Stimulated activated naive CD8-positive, alpha-beta T cell treated with anti-CD3 and anti-CD28 coated beads, Interleukin-15, Interleukin-2, amounts not matched to agents 100 U/mL and 50 U/mL, for 24 hours (primary cell): ENCODE measurements at places on chromosomes 6 and 20.

GRCh38 chr20:59299945-59300332 is 472 bp upstream of the EDN3 start:
- DNase-seq: no peak

DNA sequence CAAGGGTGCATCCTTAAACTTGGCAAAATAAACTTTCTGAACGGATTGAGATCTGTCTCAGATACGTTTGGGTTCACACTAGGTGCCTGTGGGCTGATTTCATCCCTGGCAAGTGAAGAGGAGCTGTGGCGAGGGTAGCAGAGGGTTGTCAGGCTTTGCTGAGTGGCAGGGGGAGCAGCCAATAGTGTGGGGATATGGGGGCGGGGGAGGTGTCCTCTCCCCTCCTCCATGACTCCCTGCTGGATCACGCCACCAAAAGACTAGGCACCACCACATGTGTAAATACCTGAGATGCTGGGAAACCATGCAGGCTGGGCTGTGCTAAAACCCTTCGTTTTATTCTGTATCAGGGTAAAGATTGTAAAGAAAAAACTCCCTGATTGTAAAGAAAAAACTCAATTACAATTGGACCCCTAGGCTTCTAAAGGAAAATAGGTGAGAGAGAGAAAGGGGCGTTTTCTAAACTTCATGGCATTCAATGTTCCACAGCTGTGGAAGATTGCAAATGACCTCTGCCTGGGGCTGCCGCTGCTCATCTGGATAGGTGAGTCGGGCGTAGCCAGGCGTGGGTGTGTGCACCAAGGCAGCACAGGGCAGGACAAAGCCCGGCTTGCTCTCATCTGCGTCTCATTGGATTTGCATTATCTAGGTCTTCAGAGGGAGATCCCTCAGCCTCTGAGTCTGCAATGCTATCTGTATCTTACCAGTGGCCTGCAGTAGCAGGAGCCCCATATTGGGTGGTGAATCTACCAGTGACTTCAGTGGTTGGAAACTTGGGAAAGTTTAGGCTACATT is 26.9 kb upstream of the ADTRP start:
- no peak for DNase-seq

- DNase-seq: no peak
These were observed 28.8 kb downstream of the TLDC2 start for GRCh38 chr20:36904690-36905089.

GRCh38 chr6:154891901-154892300 is 103.2 kb upstream of the TIAM2 start:
- no peak for DNase-seq

- no peak for DNase-seq
These were observed 12.1 kb upstream of the REV3L start for GRCh38 chr6:111494951-111495635.

- no peak for DNase-seq
These were observed 48.4 kb upstream of the SNAP25 start for GRCh38 chr20:10170261-10170660.

DNA sequence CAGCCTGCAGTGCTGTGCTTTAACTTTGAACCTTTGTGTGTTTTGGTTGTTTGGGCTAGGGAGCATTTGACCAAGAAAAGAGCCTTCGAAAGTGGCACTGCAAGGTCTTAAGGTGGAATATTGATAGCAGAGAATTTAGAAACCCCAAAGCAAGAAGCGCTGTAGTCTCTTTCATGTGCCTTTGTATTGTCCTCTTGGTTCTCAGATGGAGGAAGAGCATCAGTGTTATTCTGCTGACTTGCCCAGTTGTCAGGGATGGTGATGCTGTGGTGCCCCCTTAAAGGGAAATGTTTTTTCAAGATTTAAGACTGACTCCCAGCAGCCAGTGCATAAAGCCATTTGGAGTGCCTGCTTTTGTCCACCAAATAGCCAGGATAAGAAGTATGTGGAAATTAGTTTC is 102.7 kb upstream of the INSM1 start:
- DNase-seq: no peak

- no peak for DNase-seq
These were observed 28.3 kb upstream of the CARMIL1 start for GRCh38 chr6:25250878-25251277.

DNA sequence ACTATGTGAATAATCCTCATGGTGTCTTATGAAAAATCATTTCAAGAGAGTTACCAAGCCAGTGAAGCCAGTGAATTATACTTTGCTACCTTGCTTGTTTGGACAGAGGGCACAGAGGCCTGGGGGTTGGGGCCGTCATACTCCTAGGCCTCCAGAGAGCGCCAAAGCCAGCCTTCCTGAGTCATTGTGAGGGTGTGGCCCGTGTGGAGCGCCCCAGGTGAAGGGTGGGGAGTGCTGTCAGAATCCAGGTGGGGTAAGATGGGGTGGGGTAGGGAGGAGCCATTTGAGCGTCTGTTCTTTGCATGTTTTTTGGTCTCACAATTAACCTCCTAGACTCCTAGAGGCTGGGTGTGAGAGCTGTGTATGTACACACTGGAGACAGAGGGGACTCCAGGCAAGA is 71.1 kb downstream of the PERP start:
- no peak for DNase-seq

DNA sequence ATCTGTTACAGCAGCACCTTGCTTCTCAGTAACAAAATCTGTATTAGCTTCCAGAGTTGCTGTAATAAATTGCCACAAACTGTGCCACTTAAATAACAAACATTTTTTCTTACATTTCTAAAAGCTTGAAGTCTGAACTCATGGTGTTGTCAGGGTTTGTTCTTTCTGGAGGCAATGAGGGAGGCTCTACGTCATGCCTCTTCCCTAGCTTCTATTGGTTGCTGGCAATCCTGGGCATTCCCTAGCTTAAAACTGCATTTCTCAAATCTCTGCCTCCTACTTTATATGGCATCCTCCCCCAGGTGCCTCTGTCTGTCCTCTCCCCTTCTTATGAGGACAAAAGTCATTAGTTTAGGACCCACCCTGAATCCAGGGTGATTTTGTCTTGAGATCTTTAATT is 41.6 kb upstream of the TMEM244 start:
- DNase-seq: no peak

DNA sequence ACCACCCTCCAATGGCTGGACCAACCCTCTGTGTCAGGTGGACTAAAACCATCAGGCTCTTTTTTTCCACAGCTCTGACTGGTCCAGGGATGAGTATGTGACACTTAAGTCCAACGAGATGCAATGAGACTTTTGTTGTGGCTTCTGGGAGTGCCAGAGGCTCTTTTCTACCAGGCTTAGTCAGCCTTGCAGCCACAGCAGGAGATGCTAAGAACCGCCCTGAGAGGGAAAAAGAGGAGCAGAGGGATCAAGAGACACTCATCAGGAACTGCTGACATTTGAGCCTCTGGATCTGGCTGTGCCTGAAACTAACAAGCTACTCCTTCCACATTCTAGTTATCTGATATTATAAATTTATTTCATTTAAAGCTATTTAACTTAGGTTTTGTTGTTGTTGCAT is 270.9 kb upstream of the SULF2 start:
- no peak for DNase-seq

- DNase-seq: no peak
These were observed 47.8 kb downstream of the SHLD1 start for GRCh38 chr20:5797843-5798462.

- DNase-seq: no peak
These were observed 116.3 kb upstream of the SLC2A12 start for GRCh38 chr6:134168590-134169208.

- DNase-seq: no peak
These were observed 32.7 kb downstream of the KATNA1 start for GRCh38 chr6:149615805-149616204.

DNA sequence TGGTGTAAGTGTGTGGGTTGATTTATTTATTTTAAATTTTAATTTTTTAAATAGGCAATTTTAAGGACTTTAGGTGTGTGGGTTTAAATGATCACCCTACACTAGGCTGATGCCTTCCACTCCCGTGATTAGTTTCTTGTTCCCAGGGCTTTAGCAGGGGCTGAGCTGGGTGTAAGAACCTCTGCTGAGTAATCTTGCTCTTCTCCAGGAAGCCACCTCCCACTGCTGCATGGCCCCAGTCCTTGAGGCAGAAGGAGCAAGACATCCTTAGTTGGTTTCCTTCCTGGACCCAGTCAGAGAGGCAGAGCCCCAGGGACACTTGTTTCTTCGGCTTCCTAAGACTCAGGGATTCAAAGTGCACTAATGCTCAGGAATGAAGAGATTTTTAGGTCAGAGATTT is 19.8 kb upstream of the CDC5L start:
- DNase-seq: no peak

- DNase-seq: no peak
These were observed 5.1 kb downstream of the TFAP2A start for GRCh38 chr6:10409731-10410206.

DNA sequence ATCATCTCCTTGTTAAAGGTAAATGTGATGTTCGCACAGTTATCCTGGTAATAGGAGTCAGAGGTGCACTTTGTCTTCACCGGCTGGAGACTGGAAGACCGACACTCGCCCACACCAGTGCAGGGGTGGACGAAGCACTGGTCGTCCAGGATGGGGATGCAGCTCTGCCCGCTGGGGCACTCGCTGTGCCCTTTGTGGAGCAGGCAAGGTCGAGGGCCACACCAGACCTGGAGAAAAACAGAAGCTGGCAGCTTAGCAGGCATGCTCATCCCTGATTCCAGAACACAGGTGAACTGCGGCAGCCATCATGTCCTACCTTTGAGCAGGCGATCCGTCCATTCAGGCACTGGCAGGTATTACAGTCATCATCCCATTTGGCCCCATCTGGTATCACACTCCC is 32.3 kb downstream of the JAG1 start:
- no peak for DNase-seq
